Activated CD4-positive, alpha-beta T cell treated with anti-CD3 and anti-CD28 coated beads for 4 hours (primary cell): ENCODE measurements at places on chromosomes 2 and 18.

GRCh38 chr2:133413863-133414262 is 154.4 kb downstream of the NCKAP5 start:
- no peak for DNase-seq

- DNase-seq, result peak; percentile 9
Observed at GRCh38 chr2:101253703-101254450, 1.2 kb downstream of the CNOT11 start.

- DNase-seq, result no peak
Observed at GRCh38 chr2:239724194-239724849, 300.8 kb downstream of the NDUFA10 start.

DNA sequence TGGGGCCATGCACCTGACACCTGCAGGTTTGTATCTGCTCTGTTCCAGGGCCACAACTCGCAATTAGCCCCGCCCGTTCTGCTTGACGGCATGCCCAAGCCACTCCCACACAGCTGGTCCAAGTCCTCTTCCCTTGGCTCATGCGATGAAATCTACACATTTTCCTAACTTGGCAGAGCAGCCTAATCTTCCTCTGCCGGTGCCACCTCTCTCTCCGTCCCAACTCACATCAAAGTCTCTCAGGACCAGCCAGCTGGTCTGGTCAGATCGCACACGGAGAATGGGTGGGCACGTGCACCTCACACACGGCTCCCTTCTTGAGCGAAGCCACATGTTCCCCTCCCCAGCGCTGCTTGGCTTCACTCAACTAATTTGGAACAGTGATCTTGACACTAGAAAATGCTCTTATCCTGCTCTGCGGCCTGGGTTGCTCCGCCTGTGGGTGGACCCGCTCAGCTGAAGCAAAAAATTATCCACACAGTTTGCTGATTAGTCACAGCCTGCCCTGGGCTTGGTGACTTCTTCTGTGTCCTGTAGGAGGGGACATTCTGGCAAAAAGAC is 176.7 kb downstream of the NRP2 start:
- DNase-seq, result no peak

DNA sequence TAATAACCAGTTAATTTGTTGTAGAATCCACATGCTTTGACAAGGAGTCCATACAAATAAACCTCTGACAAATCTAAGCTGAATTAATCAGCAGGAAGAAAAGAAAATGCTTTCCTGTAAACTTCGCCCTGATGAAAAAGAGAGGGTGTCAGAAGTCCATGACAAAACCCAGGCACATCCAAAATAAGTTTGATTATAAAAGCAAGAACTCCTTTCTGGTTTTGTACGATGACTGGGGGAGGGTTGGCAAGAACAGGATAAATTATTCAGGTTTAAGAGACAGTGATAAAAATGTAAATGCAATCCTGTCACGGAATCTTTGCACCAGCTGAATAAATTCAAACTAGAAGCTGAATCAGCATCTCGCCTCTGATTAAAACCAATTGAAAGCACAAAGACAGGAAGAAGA is 469.2 kb upstream of the TNP1 start:
- DNase-seq, result no peak

DNA sequence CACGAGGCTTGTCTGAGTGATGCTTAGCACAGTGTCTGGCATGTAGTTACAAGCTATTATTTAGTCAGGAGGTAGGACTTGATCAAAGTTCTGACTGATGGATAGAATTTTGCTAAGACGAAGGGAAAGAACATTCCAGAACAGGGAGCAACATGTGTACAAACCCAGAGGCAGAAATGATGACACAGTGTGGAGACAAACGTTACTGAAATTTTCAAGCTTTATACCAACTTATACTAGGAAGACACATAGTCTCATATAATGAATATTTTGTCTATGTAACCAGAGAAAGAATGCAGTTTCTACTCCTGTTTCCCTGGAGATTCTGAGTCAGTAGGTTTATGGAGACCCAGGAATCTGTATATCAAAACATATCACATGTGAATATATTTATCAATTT is 123.4 kb downstream of the FAM124B start:
- DNase-seq, result no peak

DNA sequence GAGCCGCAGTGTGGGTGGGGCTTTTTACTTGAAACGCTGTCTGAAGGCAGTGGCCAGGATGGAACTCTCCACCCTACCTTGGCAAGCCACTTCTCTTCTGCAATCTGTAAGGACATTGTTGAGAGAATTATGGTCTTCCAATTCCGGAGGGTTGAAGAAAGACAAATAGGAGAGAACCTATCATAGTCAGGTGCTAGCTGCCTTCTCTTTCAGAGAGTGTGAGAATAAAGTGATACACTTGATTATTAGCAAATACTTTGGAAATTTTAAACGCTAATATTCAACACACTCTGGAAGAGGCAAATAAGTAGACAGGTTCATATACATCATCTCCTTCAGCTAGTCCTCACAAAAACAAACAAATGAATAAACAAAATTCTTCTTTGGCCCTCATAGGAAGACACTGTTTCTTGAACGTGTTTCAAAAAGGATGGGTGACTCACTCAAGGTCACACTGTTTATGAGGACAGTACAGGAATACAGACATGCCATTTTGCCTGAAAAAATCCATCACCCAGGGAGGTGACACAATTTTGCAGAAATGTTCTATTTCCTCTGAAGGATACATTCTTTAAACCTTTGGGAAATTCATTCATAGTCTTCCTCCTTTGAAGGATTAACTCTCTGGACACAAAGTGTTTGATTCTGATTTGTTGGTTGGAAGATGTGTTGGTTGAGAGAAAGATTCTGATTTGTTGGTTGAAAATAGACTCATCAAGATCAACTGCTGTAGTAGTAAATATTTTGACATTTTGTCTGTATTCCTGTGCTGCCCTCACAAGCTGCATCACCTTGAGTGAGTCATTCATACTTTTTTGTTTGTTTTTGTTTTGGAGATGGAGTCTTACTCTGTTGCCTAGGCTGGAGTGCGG is 2.2 kb upstream of the IL1RN start:
- DNase-seq, result no peak

- DNase-seq, result no peak
Observed at GRCh38 chr2:132897111-132897510, 227.1 kb upstream of the LYPD1 start.

- no peak for DNase-seq
Observed at GRCh38 chr2:29063056-29063455, 11.3 kb downstream of the PCARE start.

GRCh38 chr2:100984892-100985307 is 17.2 kb upstream of the RPL31 start:
- DNase-seq, result peak; percentile 79
